WERI-Rb-1 (cell line): ENCODE measurements at places on chromosomes 12 and 14.

DNA sequence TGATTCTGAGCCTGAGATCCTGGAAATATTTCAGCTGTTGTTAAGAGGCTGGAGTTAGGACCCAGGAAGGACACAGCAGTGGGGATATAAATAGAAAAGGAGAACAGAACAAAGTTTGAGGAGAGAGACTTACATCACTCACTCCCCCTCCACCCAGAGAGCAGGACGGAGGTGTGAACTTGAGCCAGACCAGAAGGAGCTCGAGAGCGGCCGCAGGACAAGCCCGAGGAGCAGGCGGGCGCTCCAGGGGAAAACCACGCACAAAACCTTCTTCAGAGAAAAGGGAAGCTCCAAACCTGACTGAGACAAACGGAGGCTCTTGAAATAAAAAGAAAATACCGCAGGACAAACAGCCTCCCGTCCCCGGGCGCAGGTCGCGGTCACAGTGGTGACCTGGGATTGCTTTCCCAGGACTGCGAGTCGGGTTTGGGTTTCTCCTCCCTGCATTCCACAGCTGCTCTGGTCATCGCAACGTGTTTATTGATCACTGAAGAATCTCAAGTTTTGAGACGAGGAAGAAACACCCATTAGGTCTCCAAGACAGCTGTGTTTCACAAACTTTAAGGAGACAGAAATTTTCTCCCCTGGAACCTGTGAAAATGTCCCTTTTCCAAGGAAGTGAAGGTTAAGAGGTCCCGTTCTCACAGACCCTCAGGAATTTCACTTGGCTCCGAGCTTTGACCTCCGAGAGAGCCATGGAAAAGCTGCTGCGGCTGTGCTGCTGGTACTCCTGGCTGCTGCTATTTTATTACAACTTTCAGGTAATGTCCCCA lies at the start of gene ADGRD1:
TSS of gene ADGRD1 (plus strand) at position 137 of the 773 bp plus-strand sequence. CDS start at position 696, 559 bp downstream.
- DNase-seq = no peak

DNA sequence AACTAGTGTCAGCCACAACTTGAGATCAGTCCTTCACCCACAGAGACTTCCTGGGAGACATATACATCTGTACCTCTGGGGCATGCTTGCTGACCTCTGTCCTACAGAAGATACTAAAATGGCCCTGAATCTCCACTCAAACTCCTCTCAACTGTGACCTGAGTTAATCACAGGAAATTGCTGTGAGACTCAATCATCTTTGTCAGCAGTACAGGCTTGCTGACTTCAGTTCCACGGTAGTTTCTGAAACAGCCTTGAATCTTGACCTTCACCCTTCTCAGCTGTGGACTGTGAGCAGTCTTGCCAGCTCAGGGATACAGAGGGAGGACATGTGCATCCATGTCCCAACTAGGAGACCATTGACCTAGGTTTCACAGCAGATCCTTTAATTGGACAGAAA lies 1.4 kb upstream of the KLRC1 start:
- DNase-seq = no peak

- DNase-seq = no peak
These were observed 55.9 kb upstream of the SEL1L start for GRCh38 chr14:81589381-81590065.

DNA sequence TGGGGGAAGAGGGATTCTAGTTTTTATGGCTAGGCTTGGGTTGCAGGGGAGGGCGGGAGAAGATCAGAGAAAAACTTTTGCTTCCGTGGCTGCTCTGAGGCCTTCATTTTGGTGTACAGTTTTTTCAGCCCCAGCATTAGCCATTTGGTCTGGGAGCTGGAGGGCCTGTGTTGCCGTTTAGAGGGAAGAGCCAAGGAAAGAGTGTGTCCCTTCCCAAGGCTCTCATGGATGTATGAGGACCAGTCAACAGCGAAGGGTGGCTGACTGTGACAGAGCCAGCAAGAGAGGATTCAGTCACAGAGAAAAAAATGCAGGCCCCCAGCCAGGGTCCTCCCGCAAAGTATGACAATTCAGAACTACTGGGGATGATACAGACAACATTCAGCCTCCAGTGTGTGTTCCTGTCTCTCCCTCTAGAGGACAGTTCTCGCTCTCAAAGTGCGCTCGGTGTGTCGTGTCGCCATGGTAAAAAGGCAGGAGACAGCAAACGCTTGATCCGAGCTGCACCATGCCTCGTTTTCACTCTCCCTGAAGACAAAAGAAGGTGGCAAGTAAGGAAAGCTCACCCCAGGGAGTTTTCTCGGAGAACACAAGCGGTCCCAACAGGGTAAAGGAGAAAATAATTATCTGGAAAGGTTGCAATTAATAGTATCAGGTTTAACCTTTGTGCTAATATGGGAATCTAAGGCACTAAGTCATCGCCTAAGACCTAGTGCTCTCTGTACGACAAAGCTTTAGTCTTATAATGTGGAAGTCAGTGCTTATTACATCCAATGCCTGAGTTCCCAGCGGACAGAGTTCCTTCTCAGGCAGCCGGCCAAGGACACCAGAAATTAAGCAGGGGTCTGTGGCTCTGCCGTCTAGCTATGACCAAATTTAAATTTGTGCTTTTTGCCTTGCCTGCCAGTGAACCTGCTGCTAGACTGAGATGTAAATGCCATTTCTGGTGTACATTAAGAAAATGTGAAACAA lies 157.3 kb upstream of the PLXNC1 start:
- DNase-seq = peak; percentile 75

DNA sequence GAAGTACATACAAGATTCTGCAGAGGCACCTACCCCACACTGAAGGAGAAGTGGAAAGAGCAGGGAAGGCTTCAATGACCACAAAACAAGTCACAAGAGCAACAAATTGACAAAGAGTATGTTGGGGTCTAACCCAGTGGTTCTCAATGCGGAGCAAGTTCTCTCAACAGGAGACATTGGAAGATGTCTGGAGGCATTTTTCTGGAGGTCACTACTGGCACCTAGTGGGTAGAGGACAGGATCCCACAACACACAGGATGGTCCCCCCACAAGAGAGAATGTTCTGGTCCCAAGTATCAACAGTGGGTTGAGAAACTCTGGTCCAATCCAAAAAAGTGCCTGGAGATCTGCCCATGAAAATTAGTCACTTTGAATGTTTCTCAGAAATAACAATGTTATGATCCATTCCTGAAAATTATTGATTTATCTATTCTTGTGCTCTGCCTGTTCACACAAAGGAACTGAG lies 3.4 kb downstream of the SSH1 start:
- no peak for DNase-seq

DNA sequence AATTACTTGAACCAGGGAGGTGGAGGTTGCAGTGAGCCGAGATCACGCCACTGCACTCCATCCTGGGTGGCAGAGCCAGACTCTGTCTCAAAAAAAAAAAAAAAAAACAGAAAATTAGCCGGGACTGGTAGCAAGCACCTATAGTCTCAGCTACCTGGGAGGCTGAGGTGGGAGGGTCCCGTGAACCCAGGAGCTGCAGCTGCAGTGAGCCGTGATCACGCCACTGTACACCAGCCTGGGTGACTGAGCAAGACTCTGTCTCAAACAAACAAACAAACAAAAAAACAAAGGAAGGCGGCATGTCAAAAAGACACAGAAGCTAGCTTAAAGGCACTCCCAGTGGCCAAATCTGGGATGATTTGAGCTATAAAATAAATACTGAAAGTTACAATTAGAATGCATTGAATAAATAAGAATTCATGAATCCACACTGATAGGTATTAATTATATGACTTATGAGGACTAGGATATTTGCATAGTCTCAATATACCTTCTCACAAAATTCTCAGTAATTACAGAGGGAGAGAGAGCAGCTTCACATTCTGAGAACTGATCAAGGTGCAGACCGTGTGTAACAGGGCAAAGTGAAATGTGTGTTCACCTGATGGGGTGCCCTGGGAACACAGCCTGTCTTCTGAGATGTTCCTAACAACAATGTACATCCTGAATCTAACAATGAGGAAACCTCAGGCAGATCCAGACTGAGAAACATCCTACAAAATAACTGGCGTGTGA lies 42.7 kb upstream of the GPR132 start:
- no peak for DNase-seq

DNA sequence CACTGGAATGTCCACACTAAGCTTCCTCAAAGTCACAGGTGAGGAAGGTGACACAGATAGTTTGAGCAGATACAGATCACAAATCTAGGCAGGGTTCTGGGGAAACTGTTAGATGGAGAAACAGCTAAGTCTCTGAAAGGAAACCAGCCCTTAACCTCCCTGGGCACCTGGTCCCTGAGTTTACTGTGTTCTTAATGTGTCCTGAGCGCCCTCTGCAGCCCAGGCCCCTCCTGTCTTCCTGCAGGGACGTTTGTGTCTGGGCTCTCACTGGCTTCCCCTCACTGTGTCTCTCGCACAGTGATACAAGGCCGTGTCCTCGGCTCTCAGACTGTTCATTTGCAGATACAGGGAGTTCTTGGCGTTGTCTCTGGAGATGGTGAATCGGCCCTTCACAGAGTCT lies 684.3 kb downstream of the TMEM121 start:
- DNase-seq = no peak

DNA sequence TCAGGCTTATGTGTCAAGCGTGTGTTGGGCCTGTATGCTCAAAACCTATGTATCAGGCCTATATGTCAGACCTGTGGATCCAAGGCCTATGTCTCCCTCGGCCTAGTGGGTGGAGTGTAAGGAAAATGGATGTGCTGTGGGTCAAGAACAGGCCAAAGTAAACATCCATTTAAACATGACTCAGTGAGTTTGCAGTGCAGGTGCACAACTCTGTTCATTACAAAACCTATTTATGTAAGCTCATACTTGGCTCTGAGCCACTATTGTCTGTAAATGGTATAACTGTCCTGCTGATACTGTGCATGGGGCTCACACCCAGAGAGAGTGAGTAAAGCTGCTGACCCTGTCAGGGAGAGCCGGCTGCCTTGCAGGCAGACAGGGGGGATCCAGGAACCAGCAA lies 249.7 kb upstream of the AVPR1A start:
- no peak for DNase-seq

GRCh38 chr12:93706824-93707223 lies 29.6 kb downstream of the CRADD start:
- DNase-seq = no peak

- no peak for DNase-seq
These were observed 76.7 kb upstream of the ELK3 start for GRCh38 chr12:96117460-96117859.

DNA sequence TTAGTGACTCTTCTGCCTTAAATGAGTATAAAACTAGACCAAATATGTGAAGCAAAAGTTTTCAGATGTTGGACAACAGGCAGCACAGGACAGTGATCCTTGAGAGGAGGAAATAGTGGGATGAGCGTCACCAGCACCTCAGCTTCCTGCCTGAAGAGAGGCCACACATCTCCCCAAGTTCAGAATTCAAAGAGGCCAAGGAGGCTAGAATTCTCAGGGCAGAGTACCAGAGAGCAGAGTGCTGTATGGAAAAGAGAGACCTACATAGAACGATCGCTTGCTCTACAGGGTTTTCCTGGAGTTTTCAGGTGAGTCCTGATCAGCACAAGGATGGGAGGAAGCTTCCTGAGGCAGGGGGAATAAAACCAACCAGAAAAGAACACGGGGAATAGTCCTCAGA lies 107.0 kb downstream of the PTPRR start:
- no peak for DNase-seq

- DNase-seq = no peak
These were observed 410.3 kb upstream of the LMO3 start for GRCh38 chr12:17016116-17016864.

- no peak for DNase-seq
These were observed 89.6 kb downstream of the C12orf75 start for GRCh38 chr12:105420046-105420445.

DNA sequence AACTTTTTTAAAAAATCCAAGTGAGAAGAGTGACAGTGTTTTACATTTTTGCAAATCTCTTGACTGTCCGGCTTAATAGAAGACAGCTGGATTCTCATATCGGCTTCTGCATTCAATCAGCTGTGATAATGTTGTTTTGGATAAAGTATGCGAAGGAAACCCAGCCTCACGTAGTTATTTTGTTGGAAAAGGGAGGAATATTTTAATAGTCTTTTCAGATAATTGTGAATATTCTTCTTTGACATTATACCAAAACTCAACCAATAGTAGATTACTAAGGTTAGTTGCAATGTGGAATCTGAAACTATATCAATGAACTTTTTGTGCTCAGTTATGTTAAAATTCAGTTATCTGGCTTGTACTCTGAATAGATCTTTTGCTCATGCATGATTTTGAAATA lies 276.5 kb downstream of the ZFP36L1 start:
- no peak for DNase-seq

- DNase-seq = no peak
These were observed 85.4 kb downstream of the PHETA1 start for GRCh38 chr12:111283521-111283920.

GRCh38 chr14:102218688-102219087 lies 79.0 kb downstream of the WDR20 start:
- DNase-seq = no peak

DNA sequence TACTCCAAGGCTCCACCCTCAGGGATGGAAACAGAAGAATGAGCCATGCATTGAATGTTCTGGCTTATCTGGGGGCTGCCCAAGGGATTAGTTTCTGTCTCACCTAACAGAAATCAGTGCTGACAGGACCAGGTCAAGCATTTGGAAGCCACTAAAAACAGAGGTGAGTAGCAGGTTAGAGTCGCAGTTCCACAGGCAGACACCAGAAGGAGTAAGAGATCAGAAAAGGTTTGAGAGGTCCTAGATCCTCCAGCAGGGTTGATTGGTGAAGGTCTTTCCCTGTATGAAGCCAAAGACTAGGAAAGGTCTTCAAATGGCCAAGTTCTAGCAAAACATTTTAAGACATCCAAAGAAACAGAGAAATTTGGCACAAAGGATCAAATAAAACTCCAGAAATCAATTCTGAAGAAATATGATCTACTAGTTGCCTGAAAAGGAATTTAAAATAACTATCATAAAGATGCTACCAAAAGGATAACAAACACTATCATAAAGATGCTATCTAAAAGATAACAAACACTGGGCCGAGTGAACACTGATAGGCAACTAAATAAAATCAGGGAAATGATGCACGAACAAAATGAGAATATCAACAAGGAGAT lies 19.5 kb upstream of the TTC9 start:
- DNase-seq = peak; percentile 64

GRCh38 chr14:103524002-103524935 lies 1.6 kb upstream of the CKB start:
- no peak for DNase-seq

GRCh38 chr14:62691647-62692489 lies 353.4 kb downstream of the KCNH5 start:
- no peak for DNase-seq

DNA sequence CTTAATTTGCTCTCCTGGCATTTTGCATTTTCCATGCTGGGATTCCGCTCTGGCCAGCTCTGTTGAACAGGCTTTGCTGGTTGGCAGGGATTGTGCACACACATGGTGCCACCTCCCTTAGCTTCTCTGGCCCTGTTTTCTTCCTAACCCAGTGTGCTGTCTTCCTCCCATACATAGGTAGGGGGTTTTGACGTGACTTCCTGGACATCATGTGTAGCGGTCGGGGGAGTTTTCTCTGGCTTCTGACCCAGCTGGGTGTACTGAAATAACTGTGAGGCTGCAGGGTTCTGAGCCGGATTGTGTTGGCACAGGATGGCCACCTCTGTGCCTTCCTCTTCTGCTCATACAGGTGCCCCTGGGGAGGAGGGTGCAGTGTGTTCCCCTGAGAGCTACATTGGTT lies 25.7 kb downstream of the C14orf132 start:
- DNase-seq = no peak

GRCh38 chr14:24565766-24566165 lies 10.3 kb downstream of the CTSG start:
- DNase-seq = no peak
